ENCODE measurements at places on chromosomes 4 and X.
A peak's percentile ranks its signal among the peaks of the same experiment; 100 is the strongest.

DNA sequence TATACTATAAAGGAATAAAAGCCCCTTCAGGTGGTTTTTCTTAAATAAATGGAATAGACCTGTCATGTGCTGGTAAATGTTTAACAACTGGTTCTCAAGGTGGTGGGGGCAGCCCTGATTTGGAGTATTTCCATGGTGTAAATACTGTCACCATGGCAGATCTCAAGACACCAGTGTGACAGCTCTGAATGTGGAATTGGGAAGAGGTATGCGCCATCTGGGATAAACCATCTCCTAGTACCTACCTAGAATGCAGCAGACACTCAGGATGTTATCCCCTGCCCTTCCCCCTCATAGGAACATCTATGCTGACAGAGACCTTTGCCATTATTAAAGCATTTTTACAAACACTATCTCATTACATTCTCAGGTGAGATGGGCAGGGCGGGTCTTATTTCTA, 26.4 kb upstream of the TMSB4X start:
- peak; percentile 5 for DNase-seq

GRCh38 chrX:32525234-32525633, 686.1 kb downstream of the DMD start:
- DNase-seq = no peak

- DNase-seq = no peak
Measured at GRCh38 chrX:78801522-78801921, 54.0 kb downstream of the LPAR4 start.

DNA sequence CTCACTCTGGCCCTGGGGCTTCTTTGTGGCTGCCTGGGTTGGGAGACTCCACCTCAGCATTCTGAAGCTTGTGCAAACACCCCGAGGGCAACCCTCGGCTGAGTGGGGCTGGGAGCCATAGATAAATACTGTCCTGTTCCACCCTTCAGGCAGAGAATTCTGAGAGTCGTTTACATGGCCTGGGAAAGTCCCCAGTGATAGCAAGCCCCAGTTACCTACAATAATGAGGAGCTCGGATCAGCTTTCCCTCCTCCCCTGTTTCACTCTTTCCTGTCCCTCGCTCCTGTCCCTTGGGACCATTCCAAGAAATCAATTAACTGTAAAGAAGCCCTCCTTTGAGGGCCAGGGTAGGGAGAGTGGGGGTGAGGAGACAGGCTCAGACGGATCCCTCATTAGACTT, 31.6 kb upstream of the DDX3X start:
- no peak for DNase-seq

- no peak for DNase-seq
Measured at GRCh38 chr4:137312257-137312656, 220.0 kb downstream of the PCDH18 start.

DNA sequence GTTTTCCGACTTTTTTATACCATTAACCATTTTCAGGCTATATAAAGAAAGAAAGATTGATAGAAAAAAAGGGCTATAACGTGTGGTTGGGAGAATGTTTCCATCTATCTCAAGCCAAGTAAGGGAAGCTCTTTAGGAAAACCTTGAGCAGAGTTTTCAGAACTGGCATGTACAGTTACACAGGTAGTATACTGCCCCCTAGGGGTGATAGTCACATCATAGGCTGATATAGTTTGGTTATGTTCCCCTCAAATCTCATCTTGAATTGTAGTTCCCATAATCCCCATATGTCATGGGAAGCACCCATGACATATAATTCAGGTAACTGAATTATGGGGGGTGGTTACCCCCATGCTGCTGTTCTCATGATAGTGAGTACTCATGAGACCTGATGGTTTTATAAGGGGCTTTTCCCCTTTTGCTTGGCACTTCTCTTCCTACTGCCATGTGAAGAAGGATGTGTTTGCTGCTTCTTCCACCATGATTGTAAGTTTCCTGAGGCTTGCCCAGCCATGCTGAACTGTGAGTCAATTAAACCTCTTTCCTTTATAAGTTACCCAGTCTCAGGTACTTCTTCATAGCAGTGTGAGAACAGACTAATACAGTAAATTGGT, 186.8 kb downstream of the TMA16 start:
- DNase-seq = peak; percentile 73
